ENCODE measurements at places on chromosomes 7 and 10.

GRCh38 chr7:131626643-131627042 is 70.2 kb upstream of the PODXL start:
- no peaks in the 10 kb centered on the region for H3K27me3 ChIP-seq
- H3K36me3 ChIP-seq, result no peaks in the 10 kb centered on the region
- no peak for DNase-seq
- peaks cover 18% of the 10 kb centered on the region for H3K4me1 ChIP-seq

DNA sequence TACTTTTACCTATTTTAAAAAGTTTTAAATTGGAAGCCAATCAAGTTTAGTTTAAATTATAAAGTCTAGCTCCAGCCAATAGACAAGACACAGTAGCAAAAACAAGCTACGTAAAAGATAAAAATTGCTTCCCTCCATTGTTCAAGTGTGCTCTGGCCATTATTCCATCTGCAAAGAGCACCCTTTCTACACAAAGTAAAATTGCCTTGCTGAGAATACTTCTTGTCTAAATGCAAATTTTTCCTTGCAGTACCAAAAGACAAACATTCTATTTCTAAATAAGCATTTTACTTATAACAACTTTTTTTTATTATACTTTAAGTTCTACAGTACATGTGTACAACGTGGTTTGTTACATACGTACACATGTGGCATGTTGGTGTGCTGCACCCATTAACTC is 75.9 kb upstream of the ZNF746 start:
- no peak overlapping the region for H3K27ac ChIP-seq
- H3K4me1 ChIP-seq, result no peaks in the 10 kb centered on the region
- no peak for DNase-seq
- H3K27me3 ChIP-seq, result no peaks in the 10 kb centered on the region

- no peak overlapping the region for H3K4me3 ChIP-seq
- H3K27me3 ChIP-seq, result no peaks in the 10 kb centered on the region
- no peaks in the 10 kb centered on the region for H3K4me1 ChIP-seq
- no peaks in the 10 kb centered on the region for H3K36me3 ChIP-seq
- no peak overlapping the region for H3K27ac ChIP-seq
These were observed 57.3 kb downstream of the PALS2 start for GRCh38 chr7:24630596-24630995.

- no peak overlapping the region for H3K4me3 ChIP-seq
- no peaks in the 10 kb centered on the region for H3K4me1 ChIP-seq
- H3K27ac ChIP-seq, result 0 out of 2 replicates have a peak overlapping the region, but pooled peaks have one; percentile 15
- DNase-seq, result no peak
- H3K36me3 ChIP-seq, result peaks cover 6% of the 10 kb centered on the region
These were observed 7.4 kb upstream of the MICALL2 start for GRCh38 chr7:1466524-1467271.

GRCh38 chr10:120103738-120104560 is 211.4 kb downstream of the SEC23IP start:
- H3K4me3 ChIP-seq, result no peak overlapping the region
- peaks cover 7% of the 10 kb centered on the region for H3K4me1 ChIP-seq
- no peak overlapping the region for H3K27ac ChIP-seq
- H3K36me3 ChIP-seq, result no peaks in the 10 kb centered on the region
- no peak for DNase-seq
- no peaks in the 10 kb centered on the region for H3K27me3 ChIP-seq

DNA sequence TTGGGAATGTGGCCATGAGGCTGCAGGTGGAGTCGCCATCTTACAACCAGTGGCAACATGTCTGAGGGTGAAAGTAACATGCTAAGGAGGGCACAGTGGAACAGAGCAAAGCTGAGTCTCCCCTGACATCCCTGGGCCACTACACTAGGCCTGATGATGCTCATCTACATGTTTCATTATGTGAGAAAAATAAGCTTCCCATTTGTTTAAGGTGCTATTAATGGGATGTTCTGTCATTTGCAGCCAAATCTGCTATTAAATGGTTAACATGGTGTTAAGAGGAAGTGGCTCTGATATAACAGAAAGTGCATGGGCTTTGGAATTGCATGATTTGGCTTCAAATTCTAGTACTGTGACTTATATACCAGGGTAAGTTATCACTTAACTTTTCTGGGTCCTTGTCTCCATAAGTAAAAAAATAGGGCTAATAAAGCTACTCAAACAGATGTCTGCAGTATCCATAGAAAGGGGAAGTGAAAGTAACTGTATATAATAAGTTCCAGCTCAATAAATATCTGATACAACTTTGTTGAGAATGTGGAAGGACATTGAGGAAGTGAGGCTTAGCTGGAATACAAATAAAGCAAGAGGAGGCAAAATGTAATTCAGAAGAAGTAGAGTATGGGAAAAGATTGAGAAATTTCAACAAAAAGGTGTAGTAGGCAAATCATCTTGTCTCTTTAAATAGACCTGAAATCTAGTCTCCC is 158.9 kb downstream of the RTKN2 start:
- H3K36me3 ChIP-seq, result no peaks in the 10 kb centered on the region
- DNase-seq, result no peak
- H3K4me3 ChIP-seq, result no peak overlapping the region
- 0 out of 2 replicates have a peak, but pooled peaks cover 2% of the 10 kb centered on the region for H3K4me1 ChIP-seq

DNA sequence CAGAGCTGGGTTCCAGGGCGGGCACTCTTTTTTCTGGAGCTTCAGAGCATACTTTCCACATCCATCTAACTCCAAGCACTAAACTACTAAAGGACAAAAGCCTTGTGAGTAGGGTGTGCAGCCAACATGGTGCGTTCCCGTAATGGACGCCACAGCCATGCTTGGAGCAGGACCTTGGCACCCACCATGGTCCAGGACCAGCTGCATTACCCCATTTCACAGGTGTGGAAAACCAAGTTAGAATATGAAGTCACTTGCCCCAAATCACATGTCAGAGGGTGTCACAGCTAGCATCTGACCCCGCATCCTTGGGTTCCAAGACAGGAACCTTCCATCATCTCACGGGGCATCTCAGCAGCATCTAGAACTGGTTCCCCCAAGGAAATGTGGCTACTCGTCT is 112.4 kb downstream of the SMURF1 start:
- H3K4me1 ChIP-seq, result no peaks in the 10 kb centered on the region
- no peak for DNase-seq
- no peak overlapping the region for H3K4me3 ChIP-seq
- no peaks in the 10 kb centered on the region for H3K27me3 ChIP-seq
- no peak overlapping the region for H3K27ac ChIP-seq
- H3K36me3 ChIP-seq, result peaks cover 27% of the 10 kb centered on the region

DNA sequence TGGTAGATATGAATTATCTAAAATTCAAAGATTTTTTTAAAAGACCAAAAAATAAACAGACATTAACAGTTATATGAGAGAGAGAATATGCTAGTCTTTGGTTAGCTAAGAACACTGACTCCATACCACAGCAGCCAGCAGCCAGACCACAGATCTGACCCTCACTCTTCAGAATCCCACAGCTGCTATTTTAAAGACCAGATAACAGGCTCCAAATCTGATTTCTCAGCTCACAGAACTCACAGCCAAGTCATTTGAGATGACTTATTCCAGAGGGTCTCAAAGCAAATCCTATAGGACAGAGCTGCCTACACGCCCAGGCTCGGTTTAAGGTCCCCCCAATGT is 20.4 kb downstream of the NUDCD3 start:
- no peaks in the 10 kb centered on the region for H3K4me1 ChIP-seq
- DNase-seq, result no peak
- no peak overlapping the region for H3K27ac ChIP-seq
- H3K4me3 ChIP-seq, result no peak overlapping the region

DNA sequence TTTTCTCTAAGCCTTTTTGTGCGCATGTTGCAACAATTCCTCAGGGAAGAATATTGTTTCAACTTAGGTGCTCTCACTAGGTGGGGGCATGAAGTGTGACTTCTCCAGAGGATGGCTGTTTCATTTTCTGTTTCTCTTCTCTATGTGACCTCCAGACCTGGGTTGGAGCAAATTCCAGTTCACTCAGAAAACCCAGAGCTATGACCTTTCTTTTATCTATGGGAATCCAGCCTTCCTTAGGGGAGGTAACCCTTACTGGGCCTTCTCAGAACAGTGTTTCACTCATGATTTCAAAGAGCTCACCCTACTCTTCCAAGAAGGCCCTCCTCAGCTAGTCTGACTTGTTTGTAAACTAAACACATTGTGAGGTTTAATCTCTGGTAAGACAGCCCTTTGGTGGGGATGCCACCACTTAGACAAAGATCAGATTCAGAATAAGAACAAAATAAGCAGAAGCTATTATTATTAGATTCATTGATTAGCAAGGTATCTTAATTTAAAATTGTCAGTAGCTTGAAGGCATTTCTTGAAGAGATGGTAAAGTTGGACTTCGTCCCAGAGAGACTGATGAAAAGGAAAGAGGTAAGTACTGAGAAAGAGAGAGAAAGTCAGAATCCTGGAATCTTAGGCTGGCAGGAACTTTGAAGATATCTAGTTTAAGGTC is 16.6 kb upstream of the TAS2R60 start:
- no peak overlapping the region for H3K27ac ChIP-seq
- DNase-seq, result no peak
- H3K27me3 ChIP-seq, result no peaks in the 10 kb centered on the region
- H3K36me3 ChIP-seq, result no peaks in the 10 kb centered on the region

DNA sequence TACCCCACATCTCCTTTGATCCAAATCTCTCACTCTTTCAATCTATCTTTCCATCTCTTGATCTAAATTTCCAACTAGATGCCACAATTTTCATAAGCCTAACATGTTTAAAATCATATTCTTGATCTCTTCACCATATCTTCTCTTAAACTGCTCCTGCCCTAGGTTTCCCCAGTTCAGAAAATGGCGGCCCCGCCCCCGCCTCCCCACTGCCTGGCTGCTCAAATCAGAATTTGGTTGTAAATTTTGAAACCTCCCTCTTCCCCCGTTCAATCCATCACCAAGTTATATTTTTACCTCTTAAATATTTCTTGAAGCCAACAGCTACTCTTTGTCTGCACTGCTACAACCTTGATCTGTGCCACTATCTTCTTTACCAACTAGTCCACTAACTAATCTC is 27.3 kb upstream of the PRTFDC1 start:
- no peak overlapping the region for H3K27ac ChIP-seq
- no peaks in the 10 kb centered on the region for H3K36me3 ChIP-seq
- no peaks in the 10 kb centered on the region for H3K4me1 ChIP-seq
- H3K27me3 ChIP-seq, result no peaks in the 10 kb centered on the region
- no peak overlapping the region for H3K4me3 ChIP-seq

- H3K27me3 ChIP-seq, result no peaks in the 10 kb centered on the region
- H3K27ac ChIP-seq, result no peak overlapping the region
- no peaks in the 10 kb centered on the region for H3K4me1 ChIP-seq
- no peak for DNase-seq
These were observed 179.5 kb upstream of the ITGB1 start for GRCh38 chr10:33137356-33138005.

- no peaks in the 10 kb centered on the region for H3K27me3 ChIP-seq
- H3K4me1 ChIP-seq, result no peaks in the 10 kb centered on the region
- H3K36me3 ChIP-seq, result no peaks in the 10 kb centered on the region
- H3K4me3 ChIP-seq, result no peak overlapping the region
- H3K27ac ChIP-seq, result no peak overlapping the region
These were observed 74.8 kb downstream of the LCOR start for GRCh38 chr10:96906864-96907263.

- no peak overlapping the region for H3K4me3 ChIP-seq
- H3K27me3 ChIP-seq, result no peaks in the 10 kb centered on the region
- H3K36me3 ChIP-seq, result peaks cover 10% of the 10 kb centered on the region
- H3K27ac ChIP-seq, result no peak overlapping the region
- DNase-seq, result no peak
- H3K4me1 ChIP-seq, result no peaks in the 10 kb centered on the region
These were observed 8.3 kb downstream of the AEBP1 start for GRCh38 chr7:44112231-44112996.

- H3K27me3 ChIP-seq, result no peaks in the 10 kb centered on the region
- H3K4me1 ChIP-seq, result peaks cover 9% of the 10 kb centered on the region
- no peak overlapping the region for H3K4me3 ChIP-seq
- no peaks in the 10 kb centered on the region for H3K36me3 ChIP-seq
These were observed 1.4 kb downstream of the SOSTDC1 start for GRCh38 chr7:16463949-16464715.

DNA sequence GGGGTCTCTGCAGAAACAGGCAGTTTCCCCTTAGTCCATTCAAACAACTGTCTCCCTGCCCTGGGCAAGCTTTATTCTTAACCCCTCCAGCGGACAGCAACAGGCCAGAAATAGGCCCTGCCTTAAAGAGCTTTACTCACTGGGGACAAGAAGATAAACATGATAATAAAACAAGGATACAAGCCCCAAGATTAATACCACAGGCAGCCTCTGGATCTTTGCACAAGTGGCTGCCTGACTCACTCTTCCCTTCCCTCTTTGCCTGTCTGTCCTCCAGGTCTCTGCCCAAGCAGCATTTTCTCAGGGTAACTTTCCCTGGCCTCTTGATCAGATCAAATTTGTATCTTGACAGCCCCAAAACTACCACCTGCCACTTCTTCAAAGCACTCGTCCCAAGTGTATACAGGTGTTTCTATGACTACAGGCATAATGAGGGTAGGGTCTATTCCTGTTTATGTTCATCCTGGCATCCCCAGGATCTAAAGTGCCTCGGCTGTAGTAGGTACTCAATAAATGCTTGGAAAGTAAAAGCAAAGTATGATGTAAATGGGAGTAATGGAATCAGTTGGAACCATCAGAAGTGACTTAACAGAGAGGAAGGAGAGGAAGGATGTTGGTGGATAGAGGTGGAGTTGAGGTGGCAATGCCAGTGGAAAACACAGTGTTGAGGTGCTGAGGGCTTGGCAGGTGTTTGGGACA is 7.0 kb upstream of the CAMK2G start:
- no peak for DNase-seq
- H3K27me3 ChIP-seq, result no peaks in the 10 kb centered on the region
- no peak overlapping the region for H3K27ac ChIP-seq
- peaks cover under 1% of the 10 kb centered on the region for H3K4me1 ChIP-seq
- H3K36me3 ChIP-seq, result no peaks in the 10 kb centered on the region

- H3K27me3 ChIP-seq, result no peaks in the 10 kb centered on the region
- no peak overlapping the region for H3K27ac ChIP-seq
- no peak overlapping the region for H3K4me3 ChIP-seq
- peaks cover 16% of the 10 kb centered on the region for H3K4me1 ChIP-seq
- no peak for DNase-seq
- H3K36me3 ChIP-seq, result no peaks in the 10 kb centered on the region
These were observed 2.4 kb downstream of the UCMA start for GRCh38 chr10:13231808-13232207.

DNA sequence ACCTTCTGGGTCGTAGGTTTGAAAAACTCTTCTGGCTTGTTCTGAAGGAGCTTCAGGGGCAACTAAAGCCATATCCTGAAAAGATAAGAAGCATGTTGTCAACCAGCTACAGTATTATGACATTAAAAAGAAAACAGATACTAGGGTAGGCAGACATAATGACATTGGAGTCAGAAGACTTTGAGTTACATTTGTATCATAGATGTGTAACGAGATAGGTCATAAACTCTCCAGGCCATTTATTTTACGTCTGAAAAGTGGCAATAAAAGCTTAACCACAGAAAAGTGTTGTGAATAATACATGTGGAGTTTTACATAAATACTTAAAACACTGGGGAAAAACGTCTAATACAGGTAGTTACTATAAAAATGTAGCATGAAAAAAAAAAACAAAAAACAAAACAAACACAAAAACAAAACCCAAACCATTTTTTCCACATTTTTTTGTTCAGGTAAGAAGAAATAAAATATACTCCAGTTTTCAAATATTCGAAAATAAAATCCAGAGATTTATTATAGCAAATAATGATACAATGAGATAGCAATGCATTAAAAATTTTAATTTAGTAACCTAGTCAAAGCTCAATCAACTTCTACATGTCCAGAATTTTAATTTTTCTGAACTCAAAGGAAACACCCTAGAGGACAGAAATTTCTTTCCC is 64.1 kb downstream of the MINDY3 start:
- H3K27me3 ChIP-seq, result no peaks in the 10 kb centered on the region
- H3K4me3 ChIP-seq, result no peak overlapping the region
- no peaks in the 10 kb centered on the region for H3K36me3 ChIP-seq
- no peak for DNase-seq
- no peaks in the 10 kb centered on the region for H3K4me1 ChIP-seq
- no peak overlapping the region for H3K27ac ChIP-seq

Data from H1 (cell line).